ENCODE measurements at places on chromosomes 1 and 21.

- DNase-seq: peak; percentile 47
These were observed 273.7 kb downstream of the SRGAP2C start for GRCh38 chr1:121458291-121459048.

DNA sequence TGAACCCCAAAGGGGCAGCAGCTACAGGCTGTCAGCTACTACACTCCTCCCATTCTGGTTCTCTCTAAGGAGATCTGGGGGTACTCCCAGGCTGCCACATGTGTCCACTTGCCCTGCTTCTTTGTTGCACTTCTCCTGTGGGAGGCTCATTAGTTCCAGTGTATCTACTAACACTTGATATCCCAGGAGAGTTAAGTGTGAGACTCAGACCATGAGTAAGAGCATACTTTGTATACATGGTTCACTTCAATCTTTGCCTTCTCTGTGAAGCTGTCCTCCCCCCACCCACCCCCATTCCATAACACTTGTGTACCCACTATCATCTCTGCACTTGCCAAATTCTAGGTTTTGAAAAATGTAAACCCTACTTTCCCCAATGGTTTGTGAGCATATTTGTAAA lies 34.9 kb upstream of the GADD45A start:
- no peak for DNase-seq

- DNase-seq: no peak
These were observed 452 bp downstream of the LEFTY2 start for GRCh38 chr1:225940385-225941151.

- DNase-seq: no peak
These were observed 420.9 kb upstream of the CAMK1G start for GRCh38 chr1:209162651-209163050.

GRCh38 chr1:90522432-90522831 lies 194.7 kb downstream of the BARHL2 start:
- DNase-seq: no peak

GRCh38 chr1:226638001-226638601 lies 89.5 kb downstream of the STUM start:
- no peak for DNase-seq

DNA sequence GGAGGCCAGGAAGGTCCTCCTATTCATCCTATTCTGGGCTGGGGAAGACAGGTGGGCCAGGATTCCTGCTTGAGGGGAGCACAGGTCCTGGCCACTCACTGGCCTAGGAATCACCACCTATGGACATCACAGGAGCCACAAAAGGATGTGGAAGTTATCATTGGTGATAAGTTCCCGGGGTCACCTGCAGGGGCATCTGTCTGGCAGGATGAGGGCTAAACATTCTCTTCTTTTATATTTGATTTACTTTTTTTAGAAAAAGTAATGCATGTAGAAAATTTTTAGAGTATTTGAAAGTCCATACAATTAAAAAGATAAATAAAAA lies 33.2 kb upstream of the KIAA0040 start:
- DNase-seq: no peak

DNA sequence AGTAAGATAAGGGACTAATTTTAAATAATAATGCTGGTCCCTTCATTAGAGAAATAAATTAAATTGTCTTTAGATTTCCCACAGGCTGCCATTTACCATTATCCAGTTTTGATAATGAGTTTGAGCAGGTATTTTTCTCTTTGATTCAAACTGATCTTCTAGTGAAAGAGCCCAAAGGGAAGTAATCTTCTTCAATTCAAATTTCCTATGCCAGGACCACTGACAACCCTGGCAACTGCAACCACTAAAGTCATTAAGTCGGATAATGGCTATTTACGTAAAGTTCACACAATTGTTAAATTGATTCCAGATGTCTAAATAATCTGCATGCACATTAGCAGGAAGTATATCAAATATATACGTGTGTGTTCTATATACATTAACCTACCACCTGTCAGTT lies 399.3 kb downstream of the PTPRC start:
- no peak for DNase-seq

GRCh38 chr1:207818971-207819451 lies 67.2 kb downstream of the CD46 start:
- DNase-seq: no peak

GRCh38 chr1:113779542-113779941 lies 20.3 kb upstream of the PHTF1 start:
- DNase-seq: no peak

DNA sequence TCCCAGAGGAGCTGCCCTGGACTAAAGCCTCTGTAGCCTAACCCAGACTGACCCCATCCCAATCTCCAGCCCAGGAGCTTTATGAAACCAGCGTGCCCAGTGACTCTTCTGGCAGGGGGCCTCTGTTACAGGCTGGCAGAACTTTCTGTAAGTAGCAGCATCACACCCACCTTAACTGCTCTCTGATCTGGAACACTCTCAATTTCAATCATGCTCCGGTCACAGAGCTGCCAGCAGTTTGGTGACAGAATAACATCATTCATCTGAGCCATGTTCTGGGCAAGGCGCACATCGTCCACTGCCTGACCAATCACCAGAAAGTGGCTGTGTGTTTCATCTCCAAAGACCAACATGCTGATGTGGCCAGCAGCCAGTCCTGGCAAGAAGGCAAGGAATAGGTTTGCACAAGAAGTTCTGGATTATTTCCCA lies 14.7 kb downstream of the ADCY10 start:
- no peak for DNase-seq

- DNase-seq: no peak
These were observed 146.1 kb upstream of the CSF3R start for GRCh38 chr1:36628804-36629203.

DNA sequence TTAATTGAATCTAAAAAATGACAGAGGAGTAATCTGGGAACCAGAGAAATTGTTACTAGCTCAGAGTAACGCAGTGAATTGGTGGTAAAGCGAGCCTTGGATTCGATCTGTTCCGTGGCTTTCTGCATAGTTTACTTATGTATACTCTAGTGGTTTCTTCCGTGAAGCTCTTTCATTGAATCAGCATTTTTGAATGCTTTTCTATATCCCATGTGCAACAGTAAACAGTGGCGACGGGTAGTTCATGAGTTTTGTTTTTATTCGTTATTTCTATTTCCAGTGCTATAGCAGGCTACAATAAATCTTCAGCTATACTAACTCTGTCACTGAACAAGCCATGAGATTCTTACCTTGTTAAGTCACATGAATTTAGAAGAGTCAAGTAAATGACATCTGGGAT lies 14.5 kb upstream of the MAP3K7CL start:
- no peak for DNase-seq

GRCh38 chr1:185694081-185694480 lies 40.1 kb upstream of the HMCN1 start:
- DNase-seq: peak; percentile 41

- DNase-seq: no peak
These were observed 27.8 kb downstream of the EXTL2 start for GRCh38 chr1:100866901-100867206.

DNA sequence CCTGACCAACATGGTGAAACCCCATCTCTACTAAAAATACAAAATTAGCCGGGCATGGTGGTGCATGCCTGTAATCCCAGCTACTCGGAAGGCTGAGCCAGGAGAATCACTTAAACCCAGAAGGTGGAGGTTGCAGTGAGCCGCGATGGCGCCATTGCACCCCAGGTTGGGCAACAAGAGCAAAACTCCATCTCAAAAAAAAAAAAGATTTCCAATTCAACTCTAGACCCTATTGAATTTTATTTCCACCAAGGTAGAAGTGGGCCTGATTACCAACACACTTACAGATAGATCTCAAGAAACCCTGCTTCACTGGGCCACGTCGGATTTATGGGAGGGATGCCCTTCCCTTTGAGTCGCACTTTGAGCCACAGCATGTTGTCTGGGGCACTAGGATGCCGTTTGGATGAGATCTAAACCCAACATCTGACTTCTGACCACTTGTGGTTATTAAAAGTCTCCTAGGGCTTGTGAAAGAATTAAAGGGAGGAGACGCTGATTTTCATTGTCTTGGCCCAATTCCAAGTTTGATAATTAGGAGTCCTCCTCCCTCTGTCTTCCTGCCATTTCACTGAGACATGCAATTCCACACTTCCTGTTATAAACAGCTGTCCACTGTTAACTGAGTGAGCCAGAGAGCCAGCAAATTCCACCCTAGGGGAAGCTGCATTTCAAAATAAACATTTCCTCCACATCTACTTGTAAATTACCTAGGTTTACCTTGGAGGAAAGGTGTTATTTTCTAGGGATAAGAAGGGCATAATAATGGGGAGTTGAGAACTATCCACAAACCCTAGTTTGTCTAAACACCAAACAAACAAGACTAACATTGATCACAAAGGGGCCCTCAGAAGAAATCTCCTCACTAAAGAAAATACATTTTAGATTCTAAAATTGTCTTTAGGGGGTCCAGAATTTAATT lies 5.2 kb upstream of the RERE start:
- no peak for DNase-seq

DNA sequence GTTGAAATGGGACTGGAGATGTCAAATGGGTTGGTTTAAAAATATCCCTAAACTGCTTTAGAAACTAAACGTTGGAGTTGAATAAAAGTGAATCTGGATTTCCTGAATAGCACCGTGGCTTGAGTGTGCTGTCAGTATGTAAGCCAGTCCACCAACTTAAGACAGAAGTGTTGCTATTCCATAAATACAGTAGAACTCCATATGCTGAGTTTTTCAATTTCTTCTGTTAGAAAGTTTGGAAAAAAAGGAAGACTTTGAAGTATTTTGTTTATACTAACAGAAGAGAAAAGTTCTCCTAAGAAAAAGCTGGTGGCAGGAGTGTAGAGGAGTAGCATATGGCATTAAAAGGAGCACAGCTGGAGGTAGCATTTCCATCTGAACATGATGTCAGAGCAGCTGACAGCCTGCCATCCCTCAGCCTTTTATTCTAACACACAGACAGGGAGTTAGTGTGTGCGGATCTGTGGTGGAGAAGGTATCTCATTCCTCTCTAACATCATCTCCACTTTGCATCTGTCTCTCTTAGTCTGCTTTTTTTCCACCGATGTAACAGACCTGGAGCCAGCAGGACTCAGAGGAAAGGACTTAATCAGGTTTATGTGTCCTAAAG lies at the start of gene ZBTB18:
TSS of gene ZBTB18 (plus strand) at position 449 of the 610 bp plus-strand sequence. CDS start at position 598, 149 bp downstream.
- no peak for DNase-seq

DNA sequence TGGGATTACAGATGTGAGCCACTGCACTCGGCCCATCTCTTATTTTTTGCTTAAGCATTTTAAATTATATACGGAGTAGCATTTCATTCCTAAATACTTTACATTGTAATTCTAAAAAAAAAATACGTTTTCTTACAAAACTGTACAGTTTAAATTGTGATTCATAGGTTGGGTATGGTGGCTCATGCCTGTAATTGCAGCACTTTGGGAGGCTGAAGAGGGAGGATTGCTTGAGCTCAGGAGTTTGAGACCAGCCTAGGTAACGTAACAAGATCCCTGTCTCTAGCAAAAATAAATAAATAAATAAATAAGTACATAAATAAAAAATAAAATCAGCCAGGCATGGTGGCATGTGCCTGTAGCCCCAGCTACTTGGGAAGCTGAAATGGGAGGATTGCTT lies 24.6 kb downstream of the TBCE start:
- DNase-seq: no peak

DNA sequence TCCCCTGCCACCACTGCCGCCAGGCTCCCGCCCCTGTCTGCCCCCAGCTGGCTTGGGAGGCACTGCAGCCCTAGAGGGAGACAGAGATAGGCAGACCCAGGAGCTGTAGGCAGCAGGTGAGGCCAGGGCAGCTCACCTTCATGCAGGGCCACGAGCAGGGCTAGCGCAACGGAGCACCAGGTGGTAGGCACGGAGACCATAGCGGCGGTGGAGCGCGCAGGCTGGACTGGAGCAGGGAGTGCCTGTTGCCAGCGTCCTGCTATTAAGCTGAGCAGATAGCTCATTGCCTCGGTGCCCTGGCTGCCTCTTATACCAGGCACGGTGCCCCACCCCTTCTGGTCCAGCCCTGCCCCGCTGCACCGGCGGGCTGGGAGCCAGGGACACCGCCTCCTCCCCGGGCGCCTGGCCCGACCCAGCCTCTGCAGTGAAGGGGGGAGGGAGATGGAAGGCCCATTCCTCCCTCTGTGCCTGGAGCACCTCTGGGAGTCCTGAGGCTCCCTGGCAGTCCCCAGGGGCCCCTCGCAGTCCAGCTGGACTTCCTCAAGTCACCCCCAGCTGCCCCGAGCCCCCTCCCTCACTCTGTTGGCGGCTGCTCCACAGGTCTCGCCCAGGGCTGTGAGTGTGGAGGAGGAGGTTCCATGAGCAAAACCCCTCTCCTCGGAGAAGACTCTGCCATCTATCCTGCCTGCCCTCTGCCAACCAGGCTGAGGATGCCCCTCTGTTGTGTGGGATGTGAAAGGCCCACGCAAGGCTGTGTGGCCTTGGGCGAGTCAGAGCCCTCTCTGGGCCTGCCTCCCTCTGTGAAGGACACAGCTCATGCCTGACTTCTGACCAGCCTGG lies at the start of gene EDN2:
TSS of gene EDN2 (minus strand) at position 282 of the 840 bp plus-strand sequence. CDS start at position 200, 82 bp downstream.
- DNase-seq: no peak

DNA sequence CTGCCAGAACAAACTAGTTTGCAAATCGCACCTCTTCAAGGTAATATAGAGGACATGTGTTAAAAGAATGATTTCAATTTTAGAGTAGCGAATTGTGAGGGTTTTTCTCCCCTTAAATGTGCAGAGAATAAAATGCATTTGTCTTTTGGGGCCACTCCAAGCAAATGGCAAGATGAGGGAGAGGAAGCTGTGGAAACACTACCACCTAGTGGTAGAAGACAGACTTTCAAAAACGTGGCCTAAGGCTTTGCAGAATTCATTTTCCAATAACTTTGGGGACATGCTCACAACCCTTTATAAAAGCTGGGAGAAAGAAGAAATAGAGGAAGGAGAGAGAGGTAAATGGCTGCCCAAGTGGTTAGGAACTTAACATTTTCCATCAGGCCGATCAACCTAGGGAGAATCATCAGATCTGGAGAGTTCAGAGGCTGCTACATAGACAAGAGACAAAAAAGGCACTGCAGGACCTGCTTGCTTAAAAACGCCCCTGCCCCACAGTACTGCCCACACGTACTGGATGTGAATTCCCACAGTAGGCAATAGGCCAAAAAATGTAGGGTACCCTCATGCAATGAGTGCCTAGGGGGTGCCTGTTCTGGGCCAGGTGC lies 15.7 kb upstream of the RCAN1 start:
- DNase-seq: peak; percentile 67

DNA sequence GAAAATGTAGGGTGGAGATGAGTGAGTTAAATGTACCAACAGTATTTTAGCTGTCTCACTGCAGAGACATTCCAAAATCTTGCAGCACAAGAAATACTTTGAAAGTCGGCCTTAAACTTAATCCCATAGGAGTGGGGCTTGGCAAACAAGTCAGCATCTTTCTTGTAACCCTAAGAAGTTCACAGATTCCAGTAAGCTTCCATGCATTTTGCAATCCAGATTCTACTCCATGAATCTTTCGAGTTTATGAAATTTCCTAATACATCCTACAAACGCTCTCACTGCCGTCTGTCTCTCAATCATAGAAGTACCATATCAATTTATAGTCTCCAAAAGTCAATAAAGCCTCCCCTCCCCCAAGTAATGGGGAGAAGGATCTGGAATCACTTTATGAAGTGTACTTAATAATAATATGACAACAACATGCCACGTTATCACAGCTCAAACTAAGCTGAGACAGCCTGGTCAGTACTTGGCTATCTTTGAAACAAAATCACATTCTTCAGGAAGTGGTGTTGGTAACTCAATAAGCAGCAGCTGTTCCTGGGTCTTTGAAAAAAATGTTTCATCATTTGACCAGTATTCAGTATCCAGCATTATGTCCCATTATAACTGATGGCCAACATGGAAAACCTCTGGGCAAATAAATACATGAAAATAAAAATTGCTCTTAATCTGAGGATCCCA lies 317.4 kb upstream of the RUNX1 start:
- no peak for DNase-seq
